ENCODE measurements at places on chromosomes 16 and 17.

GRCh38 chr17:27540318-27541101 lies 84.3 kb downstream of the KSR1 start:
- DNase-seq = peak; percentile 100

DNA sequence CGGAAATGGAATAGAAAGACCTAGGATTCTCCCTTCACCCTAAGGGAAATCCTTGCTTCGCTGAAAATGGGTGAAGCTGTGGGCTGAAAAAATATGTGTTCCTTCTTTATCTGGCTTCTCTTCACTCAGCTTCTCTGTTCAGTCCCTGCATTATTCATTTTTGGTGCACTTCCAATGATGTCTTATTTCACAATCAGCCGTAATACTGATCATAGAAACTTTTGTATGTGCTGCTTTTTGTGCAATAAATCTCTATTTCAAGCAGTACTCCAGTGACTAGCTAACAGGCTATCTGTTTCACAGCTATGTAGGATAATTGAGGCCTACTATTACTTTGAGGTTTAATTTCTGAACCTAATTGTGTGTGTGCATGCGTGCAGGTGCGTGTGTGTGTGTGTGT lies 144.6 kb downstream of the FOXL1 start:
- peak; percentile 75 for DNase-seq

GRCh38 chr16:10013364-10013763 lies 168.9 kb downstream of the GRIN2A start:
- no peak for DNase-seq

GRCh38 chr16:4309833-4310266 lies 6.0 kb upstream of the GLIS2 start:
- DNase-seq = peak; percentile 61

- DNase-seq = no peak
These were observed 11.9 kb downstream of the GSE1 start for GRCh38 chr16:85625053-85625452.
